Natural killer cell (primary cell): ENCODE measurements at places on chromosomes 12 and 14. TPM values are rescaled to one million over a fixed set of nuclear protein-coding genes. Genes with fewer than 3 reads are reported as not detected.
A peak's percentile ranks its signal among the peaks of the same experiment; 100 is the strongest.

- no peak for DNase-seq
These were observed 2.4 kb downstream of the PFKM start for GRCh38 chr12:48121522-48121921.

DNA sequence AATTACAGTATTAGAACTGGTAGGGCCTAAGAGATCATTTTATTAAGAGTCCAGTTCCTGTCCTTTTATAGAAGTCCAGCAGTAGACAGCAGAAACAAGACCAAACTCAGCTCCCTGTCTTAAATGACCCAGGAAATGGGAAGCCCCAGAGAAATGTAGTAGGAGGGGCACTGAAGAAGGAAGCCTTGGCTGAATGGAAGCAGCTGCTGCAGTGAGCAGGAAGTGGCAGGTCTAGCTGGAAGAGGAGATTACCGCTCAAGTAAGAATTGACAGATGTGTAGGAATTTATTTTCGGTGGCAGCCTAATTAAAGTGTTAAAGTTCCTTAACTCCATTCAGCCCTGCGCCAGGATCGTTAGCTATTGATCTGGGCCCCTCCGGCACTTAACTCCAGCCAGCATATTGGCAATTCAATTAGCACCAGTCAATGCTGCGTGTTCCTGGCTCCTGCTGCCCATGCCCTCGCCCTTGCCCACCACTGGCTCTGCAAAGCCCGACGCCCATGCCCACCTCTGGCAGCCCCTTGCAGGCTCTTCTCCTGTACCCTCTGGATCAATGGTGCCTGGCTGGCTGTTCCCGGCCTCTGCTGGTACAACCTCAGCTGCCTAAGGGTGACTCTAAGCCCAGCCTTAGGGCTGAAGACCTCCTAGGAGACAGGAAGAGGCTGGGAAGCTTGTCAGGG lies 21.1 kb downstream of the ZFHX2 start:
- DNase-seq, result no peak

The PLEKHH1 gene
- not detected for total RNA-seq

DNA sequence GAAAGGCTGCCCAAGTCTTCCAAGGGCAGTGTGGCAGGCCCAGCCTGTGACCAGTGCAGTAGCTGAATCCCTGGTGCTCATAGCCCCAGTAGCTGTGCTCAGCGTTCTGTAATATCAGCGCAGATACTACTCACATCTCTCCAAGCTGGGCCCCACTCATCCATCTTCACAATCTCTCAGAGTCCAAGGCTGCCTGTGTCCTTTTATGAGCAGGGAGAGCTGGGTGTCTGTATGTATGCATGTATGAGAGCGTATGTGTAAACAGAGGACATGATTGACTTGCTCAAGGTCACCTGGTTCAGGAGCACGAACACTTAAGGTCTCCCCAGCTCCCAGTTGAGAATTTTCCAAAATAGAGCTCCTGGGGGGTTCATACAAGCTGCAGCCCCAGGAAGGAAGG lies 5.4 kb downstream of the AQP6 start:
- DNase-seq, result no peak

DNA sequence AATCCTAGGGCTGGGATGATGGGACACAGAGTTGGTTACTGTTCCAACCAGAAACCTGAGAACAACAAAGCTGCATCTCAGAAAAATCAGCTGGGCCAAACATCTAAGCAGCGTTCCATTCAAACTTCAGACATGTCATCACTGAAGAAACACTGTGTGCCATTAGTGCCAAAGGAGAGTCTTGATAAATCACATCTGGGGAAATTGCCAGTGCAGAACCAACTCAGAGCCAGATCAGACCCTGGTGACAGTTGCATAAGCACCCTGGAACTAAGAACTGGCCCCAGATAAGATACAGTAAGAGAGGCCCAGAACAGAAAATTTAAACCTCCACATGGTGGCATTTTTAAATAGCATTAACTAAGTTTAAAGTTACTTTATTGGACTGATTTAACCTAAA lies 482.8 kb downstream of the PRKD1 start:
- no peak for DNase-seq

GRCh38 chr12:131038961-131039950 lies 85.5 kb downstream of the ADGRD1 start:
- no peak for DNase-seq

DNA sequence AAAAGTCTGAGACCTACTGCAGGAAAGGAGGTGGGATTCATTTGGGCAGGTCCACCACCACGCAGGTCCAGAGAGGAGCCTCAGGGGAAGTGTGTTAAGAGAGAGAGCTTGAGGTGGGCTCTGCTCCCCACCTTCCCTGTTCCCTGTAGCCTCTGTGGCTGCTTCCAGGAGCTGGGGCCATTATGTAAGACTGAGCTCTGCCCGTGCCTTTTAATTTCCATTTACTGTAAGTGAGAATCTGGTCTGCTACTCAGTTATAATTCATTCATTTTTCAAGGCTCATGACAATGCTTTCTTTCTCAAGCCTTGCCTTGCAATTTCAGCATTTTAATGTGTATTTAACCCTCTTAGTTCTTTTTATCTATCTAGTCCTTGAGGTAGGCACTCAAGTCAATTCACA lies 8.3 kb downstream of the SLC4A8 start:
- DNase-seq, result no peak

- no peak for DNase-seq
These were observed 64.6 kb downstream of the SOX5 start for GRCh38 chr12:23884909-23885308.

The TGFB3 gene
- 10.6 TPM for total RNA-seq

GRCh38 chr14:28772613-28773012 lies 6.0 kb downstream of the FOXG1 start:
- no peak for DNase-seq

- no peak for DNase-seq
These were observed 9.7 kb upstream of the CACNA1C start for GRCh38 chr12:2043054-2043453.

- DNase-seq, result no peak
These were observed 39.7 kb downstream of the PPTC7 start for GRCh38 chr12:110543252-110543959.

The CLEC4A gene
- total RNA-seq, result 6.9 TPM

GRCh38 chr12:119835068-119835467 lies 42.1 kb downstream of the CIT start:
- DNase-seq, result no peak

- DNase-seq, result no peak
These were observed 76.7 kb downstream of the DIP2B start for GRCh38 chr12:50581226-50582184.

DNA sequence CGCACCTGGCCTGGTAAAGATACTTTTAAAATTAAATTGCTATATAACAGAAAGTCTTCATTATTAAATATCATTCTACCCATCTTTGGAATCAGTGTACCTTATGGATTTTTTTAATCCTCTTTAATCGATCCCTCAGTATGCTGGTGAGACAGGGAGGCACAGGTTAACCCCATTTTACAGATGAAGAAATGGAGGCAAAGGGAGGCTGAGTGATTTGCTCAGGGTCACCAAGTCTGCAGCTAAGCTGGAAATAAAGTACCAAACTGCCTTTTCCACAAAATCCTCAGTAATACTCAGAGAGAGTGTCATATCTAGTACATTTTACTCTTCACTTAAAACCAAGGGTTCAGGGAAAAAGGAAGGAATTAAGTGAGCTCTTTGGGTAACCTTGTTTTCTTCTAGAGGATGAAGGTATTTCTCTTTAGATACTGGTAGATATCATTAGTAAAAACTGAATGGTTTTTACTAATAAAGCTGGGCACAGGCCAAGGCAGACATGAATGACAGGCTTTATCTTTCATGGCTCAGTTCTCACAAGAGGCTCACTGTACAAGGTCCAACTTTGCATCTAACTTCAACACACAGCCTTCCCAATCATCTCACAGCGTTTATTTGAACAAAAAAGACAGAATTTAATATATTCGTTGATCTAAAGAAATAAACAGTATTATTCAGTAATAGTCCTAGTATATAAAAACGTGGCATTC lies 35.3 kb upstream of the TTC7B start:
- no peak for DNase-seq

GRCh38 chr14:32507029-32507984 lies 178.2 kb downstream of the AKAP6 start:
- no peak for DNase-seq

The SLC38A6 gene
- 7.1 TPM for total RNA-seq

DNA sequence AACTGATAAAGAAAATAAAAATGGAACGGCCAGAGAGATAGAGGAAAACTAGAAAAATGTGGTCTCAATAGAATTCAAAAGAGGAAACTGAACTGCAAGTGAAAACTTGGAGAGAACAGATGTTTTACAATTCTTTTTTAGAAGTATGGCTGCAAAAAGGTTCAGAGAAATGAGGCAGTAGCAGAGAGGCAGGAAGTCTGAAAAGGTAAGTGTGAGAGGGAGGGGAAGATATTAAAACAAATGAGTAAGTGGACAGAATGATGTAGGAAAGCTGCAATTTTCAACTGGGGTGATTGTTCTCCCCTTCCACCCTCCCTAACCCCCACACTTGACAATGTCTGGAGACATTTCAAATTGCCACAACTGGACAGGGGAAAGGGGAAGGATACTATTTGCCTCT lies 12.9 kb downstream of the BTBD7 start:
- no peak for DNase-seq

DNA sequence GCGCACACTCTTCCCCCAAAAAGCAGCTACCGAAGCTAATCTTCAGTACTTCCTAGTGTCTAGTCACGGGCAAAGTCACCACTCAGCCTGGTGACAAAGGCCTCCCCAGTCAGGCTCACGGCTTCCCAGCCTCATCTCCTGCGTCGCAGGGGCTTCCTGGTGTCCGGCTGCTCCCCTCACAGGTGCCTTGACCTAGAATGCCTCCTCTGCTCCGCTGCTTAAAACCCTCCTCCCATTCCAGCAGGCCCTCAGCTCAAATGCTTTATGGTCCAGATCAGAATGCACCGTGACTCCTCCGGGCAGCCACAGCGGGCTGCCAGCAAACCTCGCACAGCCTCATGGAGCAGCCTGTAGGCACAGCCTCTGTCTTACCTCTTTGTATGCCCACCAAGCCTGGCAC lies 53.1 kb downstream of the PRIMA1 start:
- no peak for DNase-seq

- DNase-seq, result no peak
These were observed 117.4 kb downstream of the EMP1 start for GRCh38 chr12:13313886-13314285.

The LRRK2 gene
- total RNA-seq, result 1.6 TPM

DNA sequence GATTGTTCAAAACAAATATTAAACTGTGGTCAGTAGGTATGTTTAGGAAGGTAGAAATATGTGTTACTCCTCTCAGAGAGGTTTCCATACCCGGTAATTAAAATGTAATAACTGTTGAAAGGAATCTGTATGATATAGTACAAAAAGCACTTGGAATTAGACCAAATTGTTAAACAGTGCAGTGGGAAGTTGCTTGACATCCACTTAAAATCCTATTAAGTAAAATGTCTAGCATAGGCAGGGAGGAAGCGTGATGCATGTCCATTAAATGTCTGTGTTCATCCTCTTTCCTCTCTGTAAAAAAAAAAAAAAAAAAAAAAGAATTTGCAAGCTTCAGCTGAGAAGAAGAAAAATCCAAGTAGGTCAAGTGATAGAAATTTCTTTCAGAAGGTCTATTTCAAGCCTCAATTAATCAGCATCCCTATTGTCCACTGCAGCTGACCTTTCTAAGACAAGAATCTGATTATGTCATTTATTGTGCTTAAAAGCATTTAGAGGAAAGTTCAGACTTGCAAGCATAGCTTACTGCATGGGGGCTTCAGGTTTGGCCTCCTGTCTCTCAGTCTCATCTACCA lies 265.6 kb upstream of the RGS6 start:
- DNase-seq, result no peak

GRCh38 chr12:109994401-109995175 lies 1.6 kb downstream of the GIT2 start:
- DNase-seq, result no peak

DNA sequence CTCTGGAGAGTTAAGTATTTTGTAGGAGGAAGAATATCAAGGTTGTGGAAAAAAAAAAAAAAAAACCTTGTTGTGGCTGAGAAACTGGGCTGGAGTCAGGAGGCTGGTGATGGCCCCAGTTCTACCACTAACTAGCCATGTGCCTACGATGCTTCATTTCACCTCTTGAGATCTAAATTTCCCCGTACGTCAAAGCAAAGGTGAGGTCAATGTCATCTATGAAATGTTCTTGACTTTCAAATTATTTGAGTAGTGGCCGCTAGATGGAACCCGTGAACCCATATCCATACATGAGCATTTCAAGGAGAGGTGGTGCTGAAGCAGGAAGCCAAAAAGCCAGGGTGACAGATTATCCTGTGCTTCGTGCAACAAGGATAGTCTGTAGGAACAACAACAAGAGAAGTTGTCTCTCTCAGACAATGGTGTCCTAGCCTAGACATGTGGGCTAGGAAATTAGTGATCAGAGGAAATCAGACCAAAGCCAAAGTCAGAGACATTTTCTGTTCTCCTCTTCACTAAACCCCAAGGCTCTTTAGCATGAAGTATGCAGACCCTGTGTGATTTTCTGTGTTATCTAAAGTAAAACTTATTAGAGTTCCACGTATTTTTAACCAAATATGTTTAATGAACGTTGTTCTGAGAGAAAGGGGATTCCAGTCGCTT lies 95.5 kb upstream of the ETV6 start:
- peak; percentile 81 for DNase-seq

- no peak for DNase-seq
These were observed 27.5 kb upstream of the DCN start for GRCh38 chr12:91210144-91210543.

The STAC3 gene
- total RNA-seq, result 3.8 TPM

- no peak for DNase-seq
These were observed 78.6 kb downstream of the KCNK13 start for GRCh38 chr14:90140298-90140955.

GRCh38 chr12:18400186-18400585 lies 138.9 kb downstream of the PIK3C2G start:
- no peak for DNase-seq

- no peak for DNase-seq
These were observed 58.0 kb downstream of the TRAFD1 start for GRCh38 chr12:112183141-112184021.

DNA sequence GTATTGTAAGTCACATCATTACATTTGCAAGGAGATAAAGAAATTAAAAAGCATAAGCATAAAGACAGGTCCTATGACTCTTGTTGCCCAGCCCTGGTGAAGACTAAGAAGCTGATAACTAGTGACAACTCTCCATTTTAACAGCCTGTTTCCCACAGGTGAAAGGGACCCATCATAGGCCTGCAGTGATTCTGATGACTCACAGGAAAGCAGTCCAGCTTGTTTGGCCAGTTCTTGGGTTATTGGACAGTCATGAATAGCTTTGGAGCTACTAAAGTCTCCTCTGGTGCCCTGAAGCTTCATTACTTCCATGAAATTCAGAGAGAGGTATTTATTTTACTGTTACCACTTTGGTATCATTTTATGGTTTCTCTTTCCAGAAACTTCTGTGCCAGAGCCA lies 55.5 kb upstream of the DYRK2 start:
- DNase-seq, result no peak

GRCh38 chr12:75704664-75705063 lies 193.3 kb upstream of the KRR1 start:
- DNase-seq, result no peak

GRCh38 chr12:104689635-104690034 lies 232.9 kb downstream of the CHST11 start:
- no peak for DNase-seq

The SLCO1C1 gene
- total RNA-seq, result not detected

DNA sequence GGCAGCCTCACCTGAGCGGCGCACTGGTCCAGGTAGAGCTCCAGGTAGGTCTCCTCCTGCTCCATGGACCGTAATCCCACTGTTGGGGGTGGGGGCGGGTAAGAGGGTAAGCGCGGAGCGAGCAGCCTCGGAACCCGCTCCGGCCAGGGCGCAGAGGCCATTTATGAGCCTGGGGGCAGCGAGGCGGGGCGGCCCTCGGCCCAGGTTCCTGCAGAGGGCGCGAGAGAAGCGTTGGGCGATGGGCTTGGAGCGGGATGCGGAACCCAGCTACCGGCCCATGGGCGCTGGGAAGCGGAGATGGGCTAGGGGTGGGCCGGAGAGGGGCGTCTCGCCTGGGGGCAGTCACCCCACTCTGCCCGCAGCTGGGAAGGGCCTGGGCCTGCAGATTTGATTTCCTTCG lies at the start of gene TBPL2:
TBPL2 (minus strand) TSS at position 232 of the 400 bp plus-strand sequence; CDS start at position 65, 167 bp downstream.
- no peak for DNase-seq
